ENCODE measurements at places on chromosomes 5 and 9.

DNA sequence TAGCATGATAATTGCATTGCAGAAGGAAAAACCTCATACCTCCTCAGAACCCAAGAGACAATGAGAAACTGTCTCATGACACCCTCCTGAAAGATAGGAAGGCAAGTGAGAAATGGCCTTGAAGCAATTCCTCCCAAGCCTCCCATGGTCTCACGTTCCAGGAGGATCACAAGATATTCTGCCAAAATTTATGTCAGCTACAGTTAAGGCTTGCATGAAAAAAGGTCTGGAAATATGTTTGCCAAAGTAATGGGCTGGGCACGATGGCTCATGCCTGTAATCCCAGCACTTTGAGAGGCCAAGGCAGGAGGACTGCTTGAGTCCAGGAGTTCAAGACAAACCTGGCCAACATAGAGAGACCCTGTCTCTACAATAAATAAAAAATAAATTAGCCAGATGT is 12.6 kb upstream of the HOMER1 start:
- DNase-seq, result no peak

- DNase-seq, result no peak
Measured at GRCh38 chr5:74370168-74370567, 270.4 kb downstream of the ENC1 start.

DNA sequence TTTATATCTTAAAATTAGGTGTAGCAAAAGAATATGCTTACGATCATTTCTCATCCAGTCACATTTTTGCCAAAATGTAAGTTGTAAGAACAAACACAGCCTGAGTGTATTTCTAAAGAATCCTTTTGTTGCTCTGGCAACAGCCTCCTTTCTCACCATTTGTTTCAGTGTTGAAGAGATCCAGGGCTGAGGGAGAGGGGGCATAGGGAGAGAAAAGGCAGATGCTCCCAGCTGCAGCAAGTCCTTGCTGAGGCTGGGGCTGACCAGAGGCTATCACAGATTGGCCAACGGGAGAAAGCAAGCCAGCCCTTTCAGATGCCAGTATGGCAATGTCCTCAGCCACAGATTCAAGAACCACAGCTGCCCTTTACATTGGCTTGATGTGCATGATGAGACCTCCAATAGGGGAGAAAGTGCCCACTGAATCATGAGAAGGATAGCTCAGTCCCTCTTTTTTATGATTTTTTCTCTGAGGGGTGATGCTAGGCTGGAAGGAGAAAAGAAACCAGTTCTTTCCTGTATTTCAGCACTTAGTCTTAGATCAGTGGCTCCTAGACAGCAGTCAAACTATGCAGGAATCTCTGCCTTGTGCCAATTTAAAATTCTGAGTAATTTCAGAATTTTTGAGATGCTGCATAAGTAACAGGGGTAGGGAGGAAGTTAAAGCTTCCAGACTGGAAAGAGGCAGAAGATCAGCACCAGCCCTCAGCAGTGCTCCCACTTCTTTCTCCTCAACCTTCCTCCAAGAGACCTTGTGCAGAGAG is 142.1 kb downstream of the LHFPL2 start:
- no peak for DNase-seq

DNA sequence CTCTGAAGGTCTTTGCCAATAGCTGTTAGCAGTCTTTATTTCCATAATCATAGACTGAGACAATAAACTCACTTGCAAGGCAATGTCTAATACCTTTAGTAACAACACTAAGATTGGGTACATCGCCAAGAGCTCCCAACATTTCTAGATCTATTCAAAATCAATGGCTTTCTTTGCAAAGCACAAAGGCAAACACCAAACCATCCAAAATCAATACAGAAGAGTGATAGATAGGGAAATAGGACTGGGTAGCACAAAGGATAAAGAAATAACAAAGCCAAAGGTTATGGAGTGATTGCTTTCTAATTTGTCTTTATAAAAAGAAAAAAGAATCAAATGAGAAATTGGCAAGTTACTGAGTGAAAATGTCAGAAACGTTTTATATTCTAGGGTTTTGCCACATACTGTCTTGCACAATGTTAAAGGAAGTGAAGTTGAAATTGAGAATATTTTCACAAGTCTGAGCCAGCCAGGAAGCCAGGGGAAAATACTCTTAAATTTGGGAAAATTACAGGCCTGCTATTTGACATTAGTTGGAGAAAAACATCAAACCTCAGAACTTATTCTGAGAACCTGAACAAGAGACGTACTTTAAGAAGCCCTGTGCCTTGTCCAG is 53.3 kb upstream of the LHFPL2 start:
- DNase-seq, result no peak

GRCh38 chr5:122959740-122960445 is 76.6 kb downstream of the PPIC start:
- DNase-seq, result no peak

GRCh38 chr5:45038366-45038987 is 229.7 kb downstream of the MRPS30 start:
- DNase-seq, result no peak

GRCh38 chr5:141753143-141753970 is 71.3 kb upstream of the ARAP3 start:
- no peak for DNase-seq

- DNase-seq, result no peak
Measured at GRCh38 chr5:59445741-59446140, 447.8 kb downstream of the PDE4D start.

GRCh38 chr5:95609711-95610110 is 10.2 kb upstream of the GPR150 start:
- no peak for DNase-seq

Measured in stimulated activated CD4-positive, alpha-beta T cell treated with anti-CD3 and anti-CD28 coated beads, Interleukin-15, amount 100 ng/mL, for 24 hours (primary cell).